NCI-H345 (cell line): ENCODE measurements at places on chromosomes 4 and X.

DNA sequence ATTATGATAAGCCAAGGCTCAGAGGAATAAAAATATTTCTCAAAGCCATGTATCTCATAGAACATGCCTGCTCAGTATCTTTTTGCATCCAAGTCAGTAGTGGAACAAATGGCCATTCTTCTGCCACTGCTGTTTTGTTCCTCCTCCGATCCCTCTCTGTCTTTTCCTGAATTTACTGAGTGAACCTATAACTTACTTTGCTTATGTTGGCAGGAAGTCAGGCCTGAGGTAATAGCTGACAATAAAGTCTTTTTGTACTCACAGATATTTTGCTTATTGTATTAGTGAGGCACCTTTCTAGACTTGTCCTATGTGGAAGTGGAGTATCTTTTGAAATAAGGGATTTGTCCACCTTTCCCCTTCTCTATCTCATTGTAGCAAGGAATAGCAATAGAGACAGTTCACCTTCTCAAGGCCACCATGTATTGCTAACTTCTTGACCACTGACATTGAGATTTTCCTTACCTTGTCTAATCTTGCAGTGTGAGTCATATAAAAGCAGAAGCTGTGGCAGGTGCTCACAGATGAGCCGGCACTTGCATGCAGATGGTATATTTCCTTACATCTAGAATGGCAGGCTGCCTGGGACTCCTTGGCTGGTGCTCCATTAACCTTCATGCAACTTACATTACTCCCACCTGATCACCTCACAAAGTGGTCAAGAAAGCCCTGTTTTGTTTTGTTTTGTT is 68.2 kb downstream of the AGTR2 start:
- DNase-seq: no peak

GRCh38 chr4:108881986-108882385 is 119.1 kb upstream of the ETNPPL start:
- no peak for DNase-seq

- DNase-seq: no peak
These were observed 34.6 kb upstream of the LEF1 start for GRCh38 chr4:108203377-108203776.

DNA sequence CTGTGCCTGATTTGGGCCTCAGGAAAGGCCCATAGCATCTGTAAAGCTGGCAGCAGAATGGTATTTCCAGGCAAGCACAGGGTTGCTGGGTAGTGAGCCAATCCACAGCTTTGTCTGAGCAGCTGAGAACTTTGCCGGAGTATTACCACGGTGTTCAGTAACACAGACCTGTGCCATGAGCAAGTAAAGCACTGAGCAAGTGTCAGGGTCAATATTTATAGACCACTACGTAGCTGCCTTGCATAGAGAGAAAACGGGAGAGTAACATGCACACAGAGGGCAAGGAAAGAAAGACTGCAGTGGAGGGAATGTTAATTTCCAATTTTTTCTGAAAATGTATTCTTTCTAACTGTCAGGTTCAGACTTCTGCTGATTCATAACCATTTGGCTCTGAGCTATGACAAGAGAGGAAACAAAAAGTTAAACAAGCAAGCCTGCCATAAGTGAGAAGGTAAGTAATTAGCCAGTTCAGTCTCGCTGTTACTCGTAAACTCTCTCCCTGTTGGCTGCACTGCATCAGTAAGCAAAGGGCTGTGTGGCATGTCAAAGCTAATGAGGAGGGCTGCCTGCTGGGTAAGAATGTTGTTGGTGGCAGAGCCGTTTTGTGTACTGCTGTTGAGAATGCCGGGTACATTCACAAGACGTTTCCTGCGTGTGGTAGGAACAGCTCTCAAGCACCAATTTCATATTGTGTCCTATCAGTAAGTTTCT is 238.1 kb downstream of the BMPR1B start:
- no peak for DNase-seq

DNA sequence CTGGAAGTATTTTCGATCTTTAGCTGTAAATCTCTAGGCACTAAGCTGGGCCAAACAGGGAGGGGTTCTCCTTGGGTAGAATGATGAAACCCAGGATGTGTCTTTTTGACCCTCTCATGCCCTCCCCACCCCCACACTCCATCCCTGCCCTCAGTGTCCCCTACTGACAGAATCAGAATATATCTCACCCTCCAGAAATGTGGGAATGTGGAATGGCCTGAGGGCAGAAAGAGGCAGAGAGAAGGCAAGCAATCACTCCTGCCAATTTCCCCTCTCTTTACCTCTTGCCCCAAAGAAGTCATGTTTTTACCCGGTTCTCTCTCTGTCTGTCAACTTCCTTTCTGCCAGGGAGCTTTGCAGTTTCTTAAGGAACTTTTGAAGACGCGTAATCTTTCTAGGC is 34.4 kb downstream of the RAP2C start:
- DNase-seq: no peak

- DNase-seq: no peak
These were observed 906 bp downstream of the DKK2 start for GRCh38 chr4:107034996-107035818.

DNA sequence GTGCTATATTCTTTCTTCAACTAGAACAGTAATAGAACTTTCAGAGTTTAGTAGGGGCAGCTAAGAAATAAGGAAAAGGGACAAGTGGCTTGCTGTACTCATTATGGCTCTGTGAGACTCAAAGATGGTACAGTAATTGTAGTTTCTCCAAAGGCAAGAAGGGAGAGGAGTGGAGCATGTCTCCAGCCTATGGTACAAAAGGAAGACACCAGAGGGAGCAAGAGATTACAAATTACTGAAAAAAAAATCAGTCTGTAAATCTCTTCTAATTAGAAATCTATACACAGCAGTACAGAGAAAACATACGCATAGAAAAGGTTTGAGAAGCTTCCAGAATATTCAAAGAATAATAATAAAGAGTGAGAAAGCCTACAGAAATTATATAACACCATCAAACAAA is 61.4 kb downstream of the KLHL4 start:
- DNase-seq: no peak

DNA sequence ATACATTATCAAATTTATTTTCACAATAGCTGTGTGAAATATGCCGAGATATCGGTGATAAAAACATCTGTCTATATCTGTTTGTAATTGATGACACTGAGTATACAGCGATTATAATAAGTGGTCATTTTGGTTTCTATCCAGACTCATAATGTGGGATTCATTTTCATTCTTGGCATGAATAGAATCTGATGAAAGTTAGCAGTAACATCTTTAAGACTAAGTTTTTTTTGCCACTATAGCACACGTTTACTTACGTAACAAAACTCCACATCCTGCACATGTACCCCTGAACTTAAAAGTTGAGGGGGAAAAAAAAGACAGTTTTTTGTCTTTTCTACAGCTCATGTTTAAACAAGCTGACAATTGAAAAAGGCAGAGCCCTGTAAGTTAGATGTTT is 86.4 kb downstream of the PPA2 start:
- no peak for DNase-seq

DNA sequence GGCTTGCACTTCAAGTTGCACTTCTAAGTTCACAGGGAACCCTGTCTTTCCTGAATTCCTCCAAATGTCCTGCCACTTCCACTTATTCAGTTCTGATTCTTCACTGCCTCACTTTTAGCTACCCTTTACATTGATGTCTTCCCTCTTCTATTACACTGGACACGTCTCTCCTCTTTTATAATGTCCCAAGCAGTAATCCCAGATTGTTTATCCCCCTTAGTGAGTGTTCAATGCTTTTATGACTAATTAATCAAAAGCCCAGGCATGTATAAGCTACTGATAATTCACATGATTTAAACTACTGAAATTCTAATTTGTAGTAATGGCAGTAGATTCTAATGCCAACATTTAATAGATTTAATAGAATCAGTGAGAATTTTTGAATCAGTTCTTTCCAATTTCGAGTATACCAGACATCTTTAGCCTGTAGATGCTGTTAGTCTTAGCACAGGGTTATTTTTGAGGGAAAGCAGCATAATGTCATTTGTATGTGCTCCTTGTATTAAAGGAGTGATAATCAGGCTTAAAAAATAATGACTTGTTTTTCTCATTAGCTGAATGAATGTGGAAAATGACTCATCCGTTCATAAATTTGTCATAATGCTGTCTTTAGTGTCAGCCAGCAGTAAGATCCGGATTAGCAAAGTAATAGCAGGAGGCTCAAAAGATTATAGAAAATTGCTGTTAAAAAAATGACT is 703.1 kb downstream of the CENPC start:
- DNase-seq: no peak

GRCh38 chrX:129726307-129727111 is 12.3 kb upstream of the XPNPEP2 start:
- DNase-seq: peak; percentile 56

- DNase-seq: no peak
These were observed 252.6 kb upstream of the HAND2 start for GRCh38 chr4:173782660-173783059.

GRCh38 chr4:151407466-151408379 is 1.3 kb upstream of the FHIP1A start:
- DNase-seq: no peak

GRCh38 chr4:1379801-1380331 is 26.4 kb downstream of the NKX1-1 start:
- DNase-seq: no peak

DNA sequence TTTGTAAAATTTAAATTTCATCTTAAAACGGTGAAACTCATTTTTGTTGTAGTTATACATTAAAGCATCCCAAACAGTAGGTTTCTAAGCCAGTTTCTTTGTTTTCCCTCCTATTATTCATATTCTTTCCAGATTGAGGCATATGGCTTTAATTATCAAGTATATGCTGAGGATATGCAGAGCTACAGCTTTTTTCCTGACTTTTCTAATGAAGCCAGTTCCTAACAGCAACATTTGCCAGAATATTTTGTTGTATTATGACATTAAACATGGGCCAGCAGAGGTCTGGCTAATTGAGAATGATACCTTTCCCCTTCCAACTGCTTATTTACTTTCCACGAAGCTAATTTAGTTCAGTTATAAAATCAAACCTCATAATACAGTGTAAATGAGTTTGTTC is 75.3 kb downstream of the SLIT2 start:
- DNase-seq: no peak

DNA sequence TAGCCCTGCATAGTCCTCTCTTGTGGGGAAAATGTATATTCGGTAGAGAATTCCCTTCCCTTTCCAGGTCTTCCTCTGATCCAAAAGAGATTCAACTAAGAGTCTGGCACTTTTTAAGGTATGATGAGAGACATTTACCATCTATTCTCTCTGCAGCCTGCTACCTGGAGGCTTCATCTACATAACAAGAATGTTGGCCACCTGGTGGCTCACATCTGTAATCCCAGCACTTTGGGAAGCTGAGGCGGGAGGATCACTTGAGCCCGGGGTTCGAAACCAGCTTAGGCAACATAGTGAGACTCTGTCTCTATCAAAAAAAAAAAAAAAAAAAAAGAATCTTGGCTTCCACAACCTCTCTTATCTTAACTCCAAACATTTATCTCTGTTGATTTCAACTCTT is 40.4 kb upstream of the NOCT start:
- DNase-seq: no peak

DNA sequence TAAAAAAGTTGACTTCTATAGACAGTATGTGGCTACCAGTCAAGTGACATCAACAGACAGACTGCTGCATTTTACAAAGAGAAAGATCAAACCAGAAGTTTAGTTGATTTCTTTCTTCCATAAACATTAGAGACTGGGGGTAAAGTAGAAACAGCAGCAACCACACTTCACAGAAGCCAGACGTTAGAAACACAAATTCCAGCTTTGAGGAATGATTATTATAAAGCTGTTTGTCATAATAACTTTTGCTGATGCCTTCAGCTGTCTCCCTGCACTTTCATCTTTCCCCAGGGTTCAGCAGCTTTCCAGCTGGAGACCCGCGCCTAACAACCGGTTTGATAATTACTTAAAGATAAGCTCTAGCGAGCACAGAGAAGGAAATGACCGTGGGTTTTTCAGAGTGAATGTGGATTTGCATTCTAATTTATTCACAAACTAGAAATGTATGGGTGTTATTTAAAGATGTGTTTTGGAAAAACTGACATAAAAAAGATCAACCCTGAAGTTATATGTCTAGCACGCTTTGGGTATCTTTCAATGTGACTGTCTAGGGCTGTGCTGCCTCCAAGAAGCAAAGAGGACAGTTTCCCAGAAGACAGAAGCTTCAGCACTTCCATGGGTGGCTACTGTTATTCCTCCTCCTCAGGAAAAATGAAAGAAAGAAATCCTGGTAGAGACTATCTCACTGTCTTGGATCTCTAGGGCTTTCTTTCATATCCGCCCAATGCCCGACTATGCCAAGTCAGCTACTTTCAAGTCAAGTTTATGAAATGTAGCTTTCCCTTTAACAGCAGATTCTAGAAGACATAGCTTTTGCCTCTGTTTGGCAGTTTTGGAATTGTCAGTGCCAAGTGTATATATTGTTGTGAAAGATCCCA is 15.0 kb upstream of the ENAM start:
- DNase-seq: no peak

- no peak for DNase-seq
These were observed 5.5 kb upstream of the BLTP1 start for GRCh38 chr4:122146652-122147051.

GRCh38 chrX:39813631-39814277 is 284.0 kb downstream of the BCOR start:
- no peak for DNase-seq

DNA sequence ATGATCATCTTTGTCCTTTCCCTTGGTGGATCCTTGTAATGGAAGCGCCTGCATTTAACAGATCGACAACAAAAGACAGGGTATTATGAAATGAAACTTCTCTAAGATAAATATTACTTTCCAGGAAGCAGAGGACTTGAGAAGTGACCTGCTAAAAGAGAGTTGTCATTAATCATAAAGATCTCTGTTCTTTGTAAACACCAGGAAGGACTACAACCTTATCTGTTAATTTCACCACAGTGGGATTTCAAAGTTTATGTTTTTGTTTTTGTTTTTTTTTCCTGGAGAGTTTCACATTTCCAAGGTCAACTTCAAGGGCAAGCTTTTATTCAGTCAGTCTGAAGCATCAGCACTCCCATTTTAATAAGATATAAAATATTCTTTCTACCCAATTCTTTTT is 170.9 kb downstream of the RCHY1 start:
- no peak for DNase-seq

GRCh38 chr4:133151691-133152329 is 2.7 kb downstream of the PCDH10 start:
- peak; percentile 59 for DNase-seq

DNA sequence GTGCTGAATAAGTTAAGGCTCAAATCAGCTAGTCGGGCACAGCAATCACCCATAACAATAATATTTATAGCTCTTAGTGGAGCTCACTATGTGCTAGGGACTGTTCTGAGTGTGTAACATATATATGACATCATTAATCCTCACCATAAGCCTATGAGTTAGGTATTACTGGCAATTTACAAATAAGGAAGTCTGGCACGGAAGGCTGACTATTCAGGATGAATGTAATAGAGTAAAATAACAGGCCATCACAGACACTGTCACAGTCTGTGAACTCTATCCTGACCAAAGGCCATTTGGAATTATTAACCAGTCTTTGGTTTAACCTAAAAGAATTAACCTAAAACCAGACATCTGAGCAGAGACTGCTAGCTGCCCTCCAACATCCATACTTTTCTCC is 119.3 kb downstream of the C4orf51 start:
- no peak for DNase-seq

GRCh38 chrX:9227276-9227675 is 193.3 kb upstream of the FAM9B start:
- no peak for DNase-seq
